ENCODE measurements at places on chromosomes 2 and 18.

DNA sequence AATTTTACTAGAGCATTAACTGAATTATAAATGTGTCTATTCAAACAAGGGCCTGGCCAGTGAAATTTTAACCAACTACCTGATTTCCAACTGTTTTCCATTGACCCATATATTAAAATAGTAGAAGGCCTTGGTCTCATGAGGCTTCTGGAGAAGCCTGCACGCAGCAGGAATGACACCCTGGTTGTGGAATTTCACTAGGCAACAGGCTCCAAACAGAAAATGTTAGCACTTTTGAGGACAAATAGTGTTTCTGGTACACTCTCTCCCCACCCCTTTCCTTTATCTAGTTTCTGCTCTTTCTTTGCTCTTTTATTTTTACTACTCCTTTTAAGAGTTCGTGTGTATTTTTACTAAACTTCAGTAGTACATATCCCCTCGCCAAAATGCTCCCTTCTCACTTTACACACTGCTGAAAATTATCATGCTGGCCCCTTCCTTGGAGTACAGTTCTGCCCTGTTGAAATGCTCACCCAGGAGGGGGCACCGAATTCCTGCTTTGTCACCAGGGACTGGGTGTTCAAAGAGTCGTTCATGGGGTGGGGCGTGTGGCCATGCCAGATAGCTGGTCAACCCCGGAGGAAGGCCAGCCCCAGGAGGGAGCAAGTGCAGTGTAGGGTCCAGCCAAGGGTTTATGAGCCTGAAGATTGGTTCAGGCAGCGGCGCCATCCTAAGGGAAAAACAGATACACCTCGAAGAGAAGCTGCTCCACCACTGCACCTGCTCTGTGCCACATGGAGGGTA is 22.1 kb upstream of the COL6A3 start:
- DNase-seq: no peak

DNA sequence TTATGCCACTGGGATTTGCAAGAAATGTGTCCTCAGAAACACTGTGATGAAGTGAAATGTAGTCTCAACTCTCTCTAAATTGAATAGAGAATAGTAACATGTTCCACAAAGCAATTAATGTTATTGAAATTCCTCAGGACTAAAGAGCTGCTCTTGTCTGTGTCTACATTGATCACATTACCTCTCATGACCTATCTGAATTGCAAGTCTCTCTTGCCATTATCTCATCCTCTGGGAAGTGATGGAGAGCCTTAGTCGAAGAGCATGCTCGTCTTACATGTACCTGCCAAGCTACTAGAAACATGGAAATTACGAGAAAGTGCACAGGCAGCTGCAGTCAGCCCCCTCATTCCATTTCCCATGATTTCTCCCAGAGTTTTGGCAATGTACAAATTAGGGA is 561.1 kb upstream of the ZNF804A start:
- DNase-seq: no peak

GRCh38 chr18:60421356-60422118 is 49.0 kb upstream of the MC4R start:
- DNase-seq: no peak

DNA sequence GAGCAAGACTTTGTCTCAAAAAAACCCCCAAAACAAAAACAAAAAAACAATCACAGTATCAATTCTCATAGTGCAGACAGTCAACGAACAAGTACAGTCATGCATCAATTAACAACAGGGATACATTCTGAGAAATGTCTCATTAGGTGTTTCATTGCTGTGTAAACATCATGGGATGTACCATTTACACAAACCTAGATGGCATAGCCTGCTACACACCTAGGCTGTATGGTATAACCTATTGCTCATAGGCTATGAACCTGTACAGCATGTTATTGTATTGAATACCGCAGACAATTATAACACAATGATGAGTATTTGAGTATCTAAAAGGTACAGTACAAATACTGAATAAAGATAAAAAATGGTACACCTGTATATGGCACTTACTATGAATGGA is 67.8 kb upstream of the LMAN1 start:
- DNase-seq: no peak

DNA sequence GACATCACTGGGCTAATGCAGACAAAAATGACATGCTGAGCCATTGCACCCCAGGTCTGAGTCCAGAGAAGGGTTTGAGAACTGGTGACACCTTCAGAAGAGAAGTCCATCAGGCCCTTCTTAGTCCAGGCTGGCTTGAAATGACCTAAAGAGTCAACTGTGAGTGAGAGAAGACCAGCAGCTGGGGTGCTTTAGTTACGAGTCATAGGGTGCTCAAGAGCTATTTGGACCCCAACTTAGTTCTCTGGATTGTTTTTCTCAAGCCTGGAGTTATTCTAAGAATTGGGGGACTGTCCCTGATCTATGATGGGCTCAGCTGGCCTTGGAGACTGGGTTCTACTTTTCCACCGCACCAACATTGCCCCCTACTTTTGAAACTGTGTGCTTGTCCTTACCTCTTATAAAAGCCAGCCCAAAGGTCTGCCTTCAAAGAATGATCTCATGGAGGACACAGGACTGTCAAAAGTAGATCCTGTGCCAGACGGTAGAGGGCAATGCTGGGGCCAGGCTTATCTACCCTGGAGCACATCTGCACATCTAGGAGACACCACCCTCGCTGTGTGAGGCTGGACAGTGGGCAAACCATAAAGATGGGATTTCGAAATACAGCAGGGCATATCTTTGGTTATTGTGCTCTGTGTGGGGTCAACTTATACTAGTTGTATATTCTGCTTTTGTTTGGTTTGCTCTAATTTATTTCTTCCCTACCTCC is 333.0 kb upstream of the SLC14A2 start:
- DNase-seq: no peak

DNA sequence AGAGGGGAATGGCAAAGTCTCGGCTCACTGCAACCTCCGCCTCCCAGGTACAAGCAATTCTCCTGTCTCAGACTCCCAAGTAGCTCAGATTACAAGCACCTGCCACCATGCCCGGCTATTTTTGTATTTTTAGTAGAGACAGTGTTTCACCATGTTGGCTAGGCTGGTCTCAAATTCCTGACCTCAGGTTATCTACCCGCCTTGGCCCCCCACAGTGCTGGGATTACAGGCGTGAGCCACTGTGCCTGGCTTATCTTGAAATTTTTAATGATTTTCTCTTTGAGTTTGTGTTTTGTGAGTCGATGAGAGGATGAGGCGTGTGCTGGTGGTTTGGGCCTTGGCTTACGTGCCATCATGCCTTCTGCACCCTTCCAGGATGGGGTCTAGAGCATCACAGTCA is 101.3 kb upstream of the ST3GAL5 start:
- no peak for DNase-seq

DNA sequence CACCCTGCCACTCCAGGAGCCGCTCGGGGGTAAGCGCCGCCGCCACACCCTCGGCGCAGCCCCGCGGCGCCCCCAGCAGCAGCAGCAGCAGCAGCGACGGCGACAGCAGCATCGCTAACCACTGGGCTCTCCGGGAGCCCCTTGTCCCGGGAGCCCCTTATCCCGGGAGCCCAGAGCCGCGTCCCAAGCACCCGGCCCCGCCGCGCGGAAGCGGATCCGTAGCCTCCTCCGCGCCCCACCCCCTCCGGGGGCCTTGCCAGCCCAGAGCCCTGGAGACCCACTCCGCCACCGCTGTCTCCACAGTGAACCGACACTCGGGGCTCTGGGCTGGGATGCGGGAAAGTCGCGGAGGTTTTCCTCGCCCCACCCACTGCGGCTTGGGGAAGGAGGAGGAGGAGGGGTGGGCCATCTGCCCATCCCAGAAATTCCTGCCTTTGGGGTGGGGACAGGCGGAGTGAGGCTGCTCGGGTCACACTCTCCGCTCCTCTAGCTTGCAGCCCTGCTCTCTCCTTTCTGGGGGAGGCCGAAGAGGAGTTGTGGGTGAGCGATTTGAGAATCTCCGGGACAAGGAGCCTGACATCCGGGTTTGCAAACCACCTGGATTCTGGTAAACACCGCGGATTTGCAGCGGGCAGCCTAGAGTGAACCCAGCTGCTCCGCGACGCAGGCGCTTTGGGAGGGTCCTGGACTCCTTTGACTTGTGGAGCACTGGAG is at the start of gene PLA2R1:
PLA2R1 (minus strand) TSS at position 324 of the 714 bp plus-strand sequence; CDS start at position 112, 212 bp downstream.
- no peak for DNase-seq

DNA sequence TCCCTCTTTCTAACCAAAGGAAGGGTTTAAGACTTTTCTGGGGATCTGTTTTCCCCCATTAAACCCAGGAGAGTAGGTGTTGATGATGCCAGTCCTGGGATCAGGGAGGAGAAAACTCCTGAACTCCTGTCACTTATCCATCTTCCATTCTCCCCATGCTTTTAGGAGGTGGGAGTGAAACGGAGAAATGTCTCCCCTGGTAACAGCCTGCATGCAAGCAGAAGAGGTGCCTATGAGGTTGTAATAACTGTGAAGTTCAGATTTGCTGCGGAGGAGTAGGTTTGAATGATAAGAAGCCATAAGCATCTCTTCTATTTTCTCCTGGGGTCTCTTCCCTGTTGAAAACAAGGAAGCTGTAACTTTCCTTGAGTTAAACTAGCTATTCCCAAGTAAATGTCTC is 150.8 kb downstream of the SLC4A3 start:
- DNase-seq: no peak

GRCh38 chr2:232333361-232334135 is 45.0 kb upstream of the ALPP start:
- DNase-seq: no peak

GRCh38 chr18:47334966-47335365 is 83.5 kb upstream of the SKOR2 start:
- no peak for DNase-seq

DNA sequence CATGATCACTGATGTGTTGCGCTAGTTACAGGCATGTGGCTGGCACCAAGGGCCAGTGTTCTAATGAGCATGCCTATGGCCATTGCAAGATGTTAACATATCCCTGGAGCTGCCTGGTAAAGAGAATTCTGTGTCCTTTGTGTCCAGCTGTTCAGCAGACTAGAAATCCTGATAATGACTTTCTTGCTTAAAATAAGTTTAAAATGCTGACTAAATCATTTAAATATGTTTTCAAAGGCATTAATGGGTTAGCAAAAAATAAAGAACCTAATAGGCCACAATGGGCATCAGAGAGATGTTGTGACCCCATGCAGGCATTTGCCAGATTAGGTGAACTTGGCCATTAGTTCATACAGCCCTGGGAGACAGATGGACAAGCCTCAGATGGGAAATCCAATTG is 67.5 kb downstream of the GPR39 start:
- DNase-seq: no peak

- DNase-seq: no peak
These were observed 53.2 kb downstream of the SMAD7 start for GRCh38 chr18:48897531-48897930.

DNA sequence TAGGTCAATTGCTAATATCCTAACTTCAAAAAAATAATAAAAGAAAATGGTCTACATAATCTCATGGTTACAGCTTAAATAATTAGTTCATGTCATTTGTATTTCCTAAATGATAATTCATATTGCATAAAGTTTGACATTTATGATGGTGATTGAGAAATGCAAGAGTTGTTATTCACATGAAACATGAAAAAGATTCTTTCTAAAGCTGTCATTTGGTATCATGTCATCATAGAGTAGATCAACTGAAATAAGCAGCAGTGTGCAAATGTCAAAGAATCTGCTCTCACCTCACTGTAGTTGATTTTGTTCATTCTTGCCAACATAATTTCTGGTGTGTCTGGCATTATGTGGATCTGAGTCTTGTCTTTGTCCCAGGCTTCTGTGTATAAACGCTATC is 95.3 kb downstream of the NEB start:
- no peak for DNase-seq

GRCh38 chr2:109005686-109006204 is 16.7 kb upstream of the EDAR start:
- DNase-seq: no peak

- DNase-seq: no peak
These were observed 2.4 kb upstream of the HOXD8 start for GRCh38 chr2:176126929-176127773.

GRCh38 chr2:8927510-8928455 is 75.7 kb downstream of the MBOAT2 start:
- DNase-seq: no peak

DNA sequence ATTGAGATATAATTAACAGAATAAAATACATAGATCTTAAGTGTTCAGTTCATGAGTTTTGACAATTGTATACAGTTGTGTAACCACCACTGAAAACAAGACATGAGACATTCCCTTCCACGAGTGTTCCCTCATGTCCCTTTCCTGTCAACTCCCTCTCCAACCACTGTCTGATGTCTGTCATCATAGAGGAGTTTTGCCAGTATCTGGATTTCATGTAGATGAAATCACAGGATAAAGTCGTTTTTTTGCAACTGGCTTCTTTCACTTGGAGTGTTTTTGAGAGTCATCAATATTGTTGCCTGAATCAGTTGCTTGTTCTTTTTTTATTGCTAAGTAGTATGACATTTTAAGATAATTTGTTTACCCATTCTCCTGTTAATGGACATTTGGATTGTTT is 52.7 kb downstream of the RBMS1 start:
- DNase-seq: no peak

- DNase-seq: no peak
These were observed 18.4 kb upstream of the REV1 start for GRCh38 chr2:99507937-99508818.

- no peak for DNase-seq
These were observed 103.4 kb downstream of the ALPK2 start for GRCh38 chr18:58525517-58525916.

DNA sequence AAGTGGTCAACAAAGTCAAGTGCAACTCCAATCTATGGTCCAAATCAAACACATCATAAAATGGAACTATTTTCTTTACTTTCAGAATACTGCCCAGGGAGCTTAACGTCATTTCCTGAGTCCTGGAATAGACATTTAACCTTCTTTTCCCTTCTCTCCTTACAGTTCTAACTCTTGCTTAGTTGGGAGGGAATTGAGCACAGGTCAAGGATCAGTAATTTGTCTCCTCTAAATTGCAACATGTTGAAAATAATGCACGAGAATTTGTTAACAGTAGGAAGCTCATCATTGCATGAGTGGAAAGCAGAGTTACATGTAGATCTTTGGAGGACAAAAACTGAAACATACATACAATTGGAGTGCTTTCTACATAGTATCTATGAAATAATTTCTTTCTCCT is 87.7 kb downstream of the MEP1B start:
- no peak for DNase-seq

- no peak for DNase-seq
These were observed 42.7 kb upstream of the CDH19 start for GRCh38 chr18:66646609-66647008.

DNA sequence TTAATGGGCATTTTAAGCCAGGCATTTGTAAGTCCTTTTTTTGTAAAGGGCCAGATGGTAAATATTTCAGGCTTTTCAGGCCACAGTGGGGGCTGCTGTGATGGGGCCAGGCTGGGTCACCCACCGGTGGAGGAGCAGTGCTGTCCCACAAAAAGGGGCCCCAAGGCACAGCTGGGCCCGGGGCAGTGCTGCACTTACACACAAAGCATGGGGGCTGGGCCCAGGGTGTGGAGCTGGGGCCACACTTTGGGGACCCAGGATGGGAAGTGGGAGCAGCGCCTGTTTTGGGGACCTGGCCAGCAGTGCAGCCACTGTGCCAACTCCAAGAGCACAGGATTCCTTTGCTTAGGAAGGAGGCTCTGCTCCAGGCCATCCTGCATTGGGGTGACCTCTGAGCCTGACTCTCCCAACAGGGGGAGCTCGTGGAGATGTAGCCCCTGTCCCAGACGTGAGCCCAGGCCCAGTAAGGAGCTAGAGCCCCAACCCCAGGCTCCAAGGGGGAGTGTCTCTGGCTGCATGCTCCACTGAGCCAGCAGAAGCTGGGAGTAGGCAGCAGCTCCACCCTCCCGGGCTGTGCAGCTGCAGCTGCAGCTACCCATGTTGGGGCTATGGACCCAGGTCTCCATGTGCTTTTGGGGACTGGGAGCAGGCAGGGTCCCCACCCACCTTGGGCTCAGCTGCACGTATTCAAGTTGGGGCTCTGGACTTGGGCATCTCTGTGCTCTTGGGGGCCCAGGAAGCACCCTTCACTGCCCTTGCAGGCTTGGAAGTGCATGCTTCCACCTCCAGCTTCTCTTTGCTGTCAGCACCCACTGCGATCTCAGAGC is 1036.5 kb upstream of the CNTNAP5 start:
- no peak for DNase-seq
